ENCODE measurements at places on chromosomes 7 and 10.

DNA sequence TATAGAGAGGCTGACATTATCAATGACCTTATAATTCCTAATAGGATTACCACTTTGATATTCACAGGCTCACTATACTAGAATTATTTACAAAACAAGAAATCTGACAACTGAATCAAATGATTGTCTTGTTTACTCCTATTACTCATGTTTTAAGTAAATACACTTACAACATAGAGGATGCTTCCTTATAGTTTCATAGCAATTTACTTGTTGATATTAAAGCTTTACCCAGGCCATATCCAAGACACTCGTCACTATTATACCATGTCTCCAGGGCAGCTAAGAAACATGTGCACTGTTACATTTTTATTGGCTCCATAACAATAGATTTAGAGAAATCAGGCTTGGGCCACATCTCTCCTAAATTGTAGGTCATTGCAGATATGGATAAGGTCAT is 276.9 kb downstream of the HGF start:
- no peak for DNase-seq

- no peak for DNase-seq
Measured at GRCh38 chr10:48638158-48638557, 33.3 kb upstream of the ARHGAP22 start.

DNA sequence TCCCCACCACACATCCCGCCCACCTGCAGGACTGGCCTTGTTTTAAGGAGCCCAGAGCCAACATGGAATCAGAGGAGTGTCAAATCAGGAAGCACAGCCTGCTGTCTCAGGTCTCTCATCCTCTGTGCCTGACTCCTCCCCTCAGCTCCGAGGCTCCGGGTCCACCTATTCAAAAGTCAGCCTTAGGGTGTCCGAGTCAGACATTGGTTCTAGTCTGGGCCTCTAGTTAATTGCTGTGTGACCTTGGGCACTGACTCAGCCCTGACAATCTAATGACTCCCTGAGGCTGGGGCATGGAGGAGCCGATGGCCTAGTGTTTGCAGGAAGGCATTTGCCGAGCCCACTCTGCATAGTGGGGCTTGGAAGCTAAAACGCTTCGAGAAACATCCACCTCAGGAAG is 223.1 kb upstream of the PPP2R2D start:
- no peak for DNase-seq

GRCh38 chr7:17206349-17206905 is 92.0 kb upstream of the AHR start:
- no peak for DNase-seq

- no peak for DNase-seq
Measured at GRCh38 chr10:102630663-102631062, 13.6 kb upstream of the TRIM8 start.

DNA sequence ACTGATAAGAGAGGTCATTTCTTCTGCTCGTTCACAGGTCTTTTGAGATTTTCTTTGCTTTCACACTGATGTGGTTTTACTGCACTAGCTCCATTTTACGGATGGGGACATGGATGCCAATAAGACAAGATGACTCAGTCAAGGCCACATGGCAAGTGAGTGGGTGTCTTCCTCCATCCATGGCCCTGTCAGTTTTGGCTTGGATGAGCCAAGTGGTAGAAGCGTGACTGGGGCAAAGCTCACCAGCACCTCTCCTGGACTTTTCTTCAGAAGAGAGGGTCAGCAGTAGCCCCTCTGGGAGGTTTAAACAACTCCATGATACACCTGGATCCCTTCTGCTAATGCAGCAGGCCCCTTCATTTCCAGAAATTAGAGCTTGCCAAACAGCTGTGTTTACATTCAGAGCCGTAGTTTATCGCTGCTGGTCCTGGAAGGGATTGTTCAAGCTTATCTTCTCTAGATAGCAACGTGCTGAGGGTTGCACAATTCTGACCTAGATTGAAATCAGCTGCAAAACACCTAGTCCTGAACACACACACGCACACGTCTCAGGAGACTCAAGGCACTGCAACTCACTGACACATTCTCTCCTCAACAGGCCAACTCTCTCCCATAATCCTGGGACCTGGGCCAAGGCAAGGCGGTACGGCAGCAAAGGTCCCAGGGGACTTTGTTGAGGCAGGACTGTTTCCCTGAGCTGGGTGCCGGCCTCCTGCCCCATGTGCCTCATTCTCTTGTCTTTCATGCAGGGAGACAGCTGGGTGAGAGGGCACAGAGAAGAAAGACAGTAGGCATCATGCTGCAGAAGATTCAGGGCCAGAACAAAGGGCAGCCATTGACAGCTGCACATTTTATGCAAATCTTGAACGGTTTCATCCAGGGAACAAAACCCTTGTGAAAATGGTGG is 14.2 kb upstream of the PDCD4 start:
- peak; percentile 40 for DNase-seq

Data from T-cell (primary cell).